H9 (cell line): ENCODE measurements at places on chromosomes 13 and 19. TPM values are rescaled to one million over a fixed set of nuclear protein-coding genes. Genes with fewer than 3 reads are reported as not detected.

DNA sequence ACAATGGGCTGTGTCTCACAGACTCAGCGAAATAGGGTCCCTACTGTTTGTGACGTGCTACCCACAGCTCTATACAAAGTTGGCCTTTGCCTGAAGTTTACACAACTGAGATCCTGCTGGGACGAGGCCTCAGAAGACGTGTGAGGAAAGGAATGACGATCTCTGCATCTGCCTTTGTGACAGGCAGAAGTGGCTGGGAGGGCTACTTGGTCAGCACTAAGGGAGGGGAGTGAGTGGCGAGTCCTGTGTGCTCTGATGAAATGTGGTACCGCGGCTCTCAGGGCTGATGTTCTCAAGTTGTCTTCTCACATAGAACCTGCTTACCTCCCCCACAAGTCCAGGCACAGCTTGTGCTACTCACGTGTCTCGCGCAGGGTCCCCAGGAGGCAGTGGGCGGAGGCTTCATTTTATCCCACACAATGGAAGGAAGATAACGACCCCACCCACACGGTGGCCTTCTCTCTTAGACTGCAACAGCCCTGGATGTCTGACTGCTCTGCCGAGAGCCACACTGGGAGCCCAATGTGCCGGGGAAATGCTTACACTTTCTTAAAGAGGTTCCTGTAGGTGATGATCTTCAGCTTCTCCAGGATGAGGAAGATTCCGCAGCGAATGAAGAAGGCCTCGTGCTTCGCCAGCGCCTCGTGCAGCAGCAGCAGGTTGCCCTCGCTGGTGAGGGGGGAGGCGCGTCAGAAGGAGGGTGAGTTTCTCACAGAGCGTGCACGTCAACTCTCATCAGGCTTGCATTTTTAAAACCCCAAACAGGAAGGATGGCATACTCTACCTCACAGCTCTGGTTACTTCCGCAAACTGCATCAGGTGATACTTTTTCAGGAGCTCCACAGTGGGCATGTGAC lies 21.2 kb downstream of the PROZ start:
- no peak overlapping the region for H3K4me3 ChIP-seq
- no peak for DNase-seq
- H3K36me3 ChIP-seq, result peaks cover 85% of the 10 kb centered on the region
- H3K4me1 ChIP-seq, result no peaks in the 10 kb centered on the region
- H3K27me3 ChIP-seq, result no peaks in the 10 kb centered on the region
- H3K27ac ChIP-seq, result no peak overlapping the region

DNA sequence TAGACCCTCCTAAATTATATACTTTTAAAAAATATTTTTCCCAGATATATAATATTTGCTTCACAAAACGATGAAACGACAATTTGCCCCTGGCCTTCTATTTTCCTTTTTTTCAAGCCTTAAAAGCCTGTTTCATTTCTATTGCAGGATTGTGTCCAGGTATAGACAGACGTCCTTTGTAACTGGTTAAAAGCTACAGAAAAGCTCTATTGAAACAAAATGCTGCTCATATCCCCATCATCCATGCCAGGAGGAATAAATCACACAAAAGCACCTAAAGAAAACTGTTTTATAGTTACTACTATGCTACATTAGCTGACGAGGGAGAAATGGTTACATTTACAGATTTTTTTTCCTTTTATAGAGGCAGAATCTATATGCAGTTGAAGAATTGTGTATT lies 765.1 kb downstream of the DIAPH3 start:
- no peak overlapping the region for H3K27ac ChIP-seq
- no peaks in the 10 kb centered on the region for H3K27me3 ChIP-seq
- no peak overlapping the region for H3K4me3 ChIP-seq
- no peak for DNase-seq

- no peak overlapping the region for H3K27ac ChIP-seq
- peaks cover 11% of the 10 kb centered on the region for H3K36me3 ChIP-seq
- H3K27me3 ChIP-seq, result no peaks in the 10 kb centered on the region
- H3K4me3 ChIP-seq, result no peak overlapping the region
- H3K4me1 ChIP-seq, result peaks cover 10% of the 10 kb centered on the region; the same call in 1 of the 2 replicates
These were observed 30.2 kb downstream of the COL4A2 start for GRCh38 chr13:110337247-110337646.

DNA sequence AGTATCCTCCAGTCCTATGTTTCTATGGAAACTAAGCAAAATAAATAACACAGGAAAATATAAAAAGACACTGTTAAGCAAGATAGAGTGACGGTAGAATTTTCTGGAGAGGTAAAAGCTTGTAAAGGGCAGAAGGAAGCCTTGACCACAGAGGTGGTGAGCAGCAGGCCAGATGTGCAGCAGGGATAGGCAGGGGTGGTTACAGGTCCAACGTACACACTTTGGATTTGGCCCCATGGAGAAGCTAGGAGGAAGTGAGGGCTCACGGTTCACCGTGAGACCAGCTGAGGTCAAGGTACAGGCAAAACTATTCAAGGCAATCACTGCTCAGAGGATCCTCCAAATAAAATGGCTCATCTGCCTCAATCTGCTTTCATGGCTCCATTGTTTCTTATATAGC lies 242.8 kb downstream of the B3GLCT start:
- no peak overlapping the region for H3K4me3 ChIP-seq
- no peaks in the 10 kb centered on the region for H3K36me3 ChIP-seq
- DNase-seq, result no peak

Gene NEK5
- 0.26 TPM in 1 of 2 replicates, not detected in the other for total RNA-seq

Gene SMAD9
- 1.1 TPM in 2 replicates for total RNA-seq

Gene CCL25
- total RNA-seq, result not detected in 2 replicates

Gene PEAK3
- total RNA-seq, result not detected in 2 replicates

Gene FAM216B
- not detected in 2 replicates for total RNA-seq

Gene UTP14C
- total RNA-seq, result 19.8 and 21.4 TPM in 2 replicates
